AG09309 (cell line): ENCODE measurements at places on chromosomes 7 and 10.

DNA sequence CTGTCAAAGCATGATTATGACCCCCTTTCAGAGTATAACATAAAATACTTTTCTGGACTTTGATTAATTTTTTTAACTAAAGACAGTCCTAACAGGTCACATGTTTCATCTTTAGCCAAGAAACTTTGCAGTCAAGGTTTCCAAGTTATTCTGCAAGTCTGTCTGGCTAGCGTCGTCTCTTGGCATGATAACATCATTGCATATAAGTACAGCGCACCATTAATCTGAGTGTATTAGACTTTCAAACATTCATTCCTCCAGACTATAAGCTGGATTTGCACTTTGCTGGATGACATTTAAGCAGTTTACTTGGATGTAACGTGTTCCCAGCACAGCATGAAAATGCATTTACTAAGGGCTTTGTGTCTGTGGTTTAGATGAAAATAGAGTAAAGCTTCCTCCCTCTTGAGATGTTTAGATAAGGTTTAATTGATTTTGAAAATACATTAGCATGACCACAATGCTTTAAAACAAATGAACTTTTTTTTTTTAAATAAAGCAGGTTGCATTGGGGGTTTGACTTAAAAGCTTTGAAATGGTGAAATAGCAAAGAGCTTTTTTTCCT is 349.0 kb upstream of the MTPN start:
- no peak for DNase-seq

GRCh38 chr10:43126759-43127424 is 11.4 kb upstream of the CSGALNACT2 start:
- no peak for DNase-seq

DNA sequence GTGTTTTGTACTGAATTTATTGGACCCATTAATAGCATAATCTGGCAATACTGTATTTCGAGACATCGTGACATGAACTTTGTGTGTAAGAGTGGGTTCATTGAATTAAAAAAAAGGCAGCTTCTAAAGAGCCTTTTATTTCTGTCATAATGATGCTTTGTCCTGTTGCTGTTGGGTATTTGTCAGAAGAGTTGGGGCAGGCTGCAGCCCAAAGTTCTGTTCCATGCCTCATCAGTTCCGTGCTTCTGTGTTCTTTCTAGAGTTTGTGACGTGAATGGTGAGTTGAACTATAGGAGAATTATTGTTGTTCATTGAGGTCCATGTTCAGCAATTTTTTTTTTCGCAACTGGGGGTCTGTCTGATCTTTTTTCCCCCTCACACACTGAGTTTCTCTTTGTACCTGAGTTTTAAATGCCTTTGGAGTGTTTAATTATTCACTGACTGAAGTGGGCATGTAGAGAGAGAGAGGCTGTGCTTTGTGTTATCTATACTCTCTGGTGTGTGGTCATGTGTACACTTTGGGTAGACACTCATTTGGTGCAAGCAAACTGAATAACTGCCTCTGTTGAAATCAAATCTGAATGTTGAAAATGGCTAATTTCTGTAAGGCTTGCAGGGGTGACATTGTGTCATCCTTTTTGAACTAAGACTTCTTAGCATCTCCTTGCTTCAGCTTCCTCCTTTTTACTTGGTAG is 69.8 kb downstream of the ADD3 start:
- no peak for DNase-seq

DNA sequence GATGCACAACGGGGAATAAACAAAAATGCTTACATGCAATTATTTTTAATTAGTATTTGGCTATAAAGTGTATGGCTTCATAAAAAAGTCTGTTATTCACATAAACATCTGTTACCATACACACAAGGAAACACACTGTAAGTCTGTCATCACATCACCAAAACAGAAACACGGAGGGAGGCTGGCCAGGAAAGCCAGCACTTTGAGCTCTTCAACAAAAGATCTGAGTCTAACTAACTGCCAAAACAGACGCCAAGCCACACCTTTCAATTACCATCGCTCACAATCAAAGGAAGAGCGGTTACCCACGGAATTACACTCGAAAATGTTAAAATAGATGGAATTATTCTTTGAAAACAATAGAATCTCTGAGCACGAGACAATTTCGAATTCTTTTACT is 49.2 kb upstream of the MGMT start:
- DNase-seq: no peak

DNA sequence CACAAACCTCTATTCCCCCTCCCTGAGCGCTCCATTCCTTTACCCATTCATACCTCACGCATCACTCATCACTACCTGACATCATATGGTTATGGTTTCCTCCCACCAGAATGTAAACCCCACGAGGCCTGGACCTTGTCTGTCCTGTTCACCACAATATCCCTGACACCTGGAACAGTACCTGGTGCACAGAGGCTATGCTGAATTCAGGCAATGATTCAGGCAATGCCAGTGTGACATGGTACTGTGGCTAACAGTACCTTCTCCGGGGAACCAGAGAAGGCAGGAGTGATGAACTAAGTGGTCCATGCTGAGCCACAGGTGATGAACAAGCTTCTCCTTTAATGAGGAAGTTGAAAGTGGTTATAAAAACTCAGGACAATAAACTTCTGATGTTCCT is 202.5 kb upstream of the PLXNA4 start:
- DNase-seq: no peak

GRCh38 chr7:95669513-95669912 is 73.2 kb upstream of the PDK4 start:
- no peak for DNase-seq

DNA sequence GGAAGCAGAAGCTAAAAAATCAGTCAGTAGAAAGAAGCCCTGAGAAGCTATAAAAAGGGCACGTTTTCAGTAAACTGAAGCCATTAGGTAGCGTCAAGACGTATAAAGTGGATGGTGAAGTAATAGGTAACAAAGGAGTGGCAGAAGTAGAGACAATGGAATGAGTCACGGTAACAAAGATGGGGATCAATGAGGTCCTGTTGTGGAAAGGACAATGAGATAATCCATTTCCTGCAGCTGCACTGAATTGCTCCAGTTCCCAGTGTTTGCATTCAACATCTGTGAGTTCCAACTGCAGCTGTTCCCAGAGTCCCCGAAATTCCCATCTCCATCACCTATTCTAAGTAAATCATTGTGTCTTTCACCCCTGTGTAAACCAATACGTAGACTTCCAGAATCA is 4.8 kb upstream of the HYCC1 start:
- no peak for DNase-seq

- no peak for DNase-seq
Observed at GRCh38 chr7:24597014-24597413, 23.8 kb downstream of the PALS2 start.

- DNase-seq: no peak
Observed at GRCh38 chr7:107661865-107662379, 1.3 kb downstream of the SLC26A4 start.

DNA sequence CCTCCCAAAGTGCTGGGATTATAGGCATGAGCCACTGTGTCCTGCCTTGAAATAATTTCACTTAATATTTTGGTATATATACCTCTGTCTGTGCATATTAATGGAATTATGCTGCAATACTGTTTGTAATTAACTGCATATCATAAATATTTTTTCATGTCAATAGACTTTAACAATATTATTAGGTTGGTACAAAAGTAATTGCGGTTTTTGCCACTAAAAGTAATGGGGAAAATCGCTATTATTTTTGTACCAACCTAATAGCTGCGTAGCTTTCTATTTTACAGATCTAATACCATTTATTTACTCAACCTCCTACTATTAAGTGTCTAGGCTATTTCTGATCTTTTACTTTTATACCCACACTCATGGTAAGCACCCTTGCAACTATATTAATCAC is 3.9 kb upstream of the PDE6C start:
- no peak for DNase-seq

DNA sequence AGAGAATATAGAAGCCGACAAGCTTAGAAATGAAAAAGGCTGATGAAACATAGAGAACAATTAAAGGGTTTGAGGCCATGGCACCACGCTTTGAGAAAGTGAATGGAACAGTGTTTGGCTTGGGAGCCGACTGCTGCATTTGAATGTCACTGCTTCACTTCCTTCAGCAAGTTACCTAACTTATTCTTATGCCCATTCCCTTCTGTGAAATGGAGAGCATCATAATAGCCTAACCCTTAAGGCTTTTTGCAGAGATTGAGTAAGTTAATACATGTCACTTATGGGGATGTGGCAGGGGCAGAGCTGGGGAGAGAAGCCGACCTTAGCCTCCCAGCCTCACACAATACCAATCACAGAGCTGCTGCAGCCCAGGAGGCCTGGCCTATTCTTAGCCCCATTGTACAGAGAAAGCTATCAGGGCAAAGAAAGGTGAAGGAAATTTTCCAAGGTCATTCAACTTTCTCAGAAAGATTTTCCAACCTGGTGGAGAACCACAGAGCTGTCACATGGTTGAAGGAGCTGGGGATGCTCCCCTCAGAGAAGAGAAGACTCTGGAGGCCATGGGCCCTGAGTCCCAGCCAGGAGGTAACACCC is 186.0 kb upstream of the GDF10 start:
- no peak for DNase-seq

DNA sequence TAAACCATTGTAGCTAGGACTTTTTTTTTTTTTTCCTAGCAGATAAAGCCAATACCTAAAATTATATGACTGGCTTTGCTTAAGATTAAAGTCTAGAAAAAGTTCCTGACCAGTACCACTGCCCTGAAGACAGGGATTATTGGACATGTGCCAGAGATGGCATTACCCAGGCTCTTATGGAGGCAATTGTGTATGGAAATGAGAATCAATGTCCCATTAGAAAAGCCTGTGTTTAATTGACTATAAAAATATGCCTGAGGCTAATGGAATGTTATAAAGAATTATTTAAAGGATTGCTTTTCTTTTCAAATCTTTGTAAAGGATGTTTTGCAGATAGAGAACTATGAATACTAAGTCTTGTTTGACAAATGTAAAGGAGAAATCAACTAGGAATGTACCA is 196.7 kb downstream of the ANK3 start:
- no peak for DNase-seq

GRCh38 chr7:70660154-70660818 is 471.7 kb upstream of the GALNT17 start:
- DNase-seq: no peak

DNA sequence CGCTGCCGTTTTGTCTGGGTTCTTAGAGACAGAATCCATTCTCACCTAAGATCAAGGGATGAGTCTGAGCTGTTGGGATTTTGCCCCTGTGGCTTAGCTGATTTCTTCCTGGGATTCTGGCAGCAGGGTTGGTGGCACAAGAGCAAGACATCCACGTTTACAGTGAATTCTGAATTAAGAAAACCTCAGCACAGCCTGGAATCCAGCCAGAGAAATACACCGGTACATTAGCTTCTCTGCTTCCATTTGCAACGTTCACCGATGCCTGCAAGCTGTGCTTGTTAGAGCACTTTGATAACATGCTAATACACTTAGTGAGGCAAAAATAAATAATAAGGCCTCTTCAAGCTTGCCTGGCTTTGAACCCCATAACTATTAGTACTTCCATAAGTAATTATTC is 569.8 kb downstream of the CALN1 start:
- no peak for DNase-seq

DNA sequence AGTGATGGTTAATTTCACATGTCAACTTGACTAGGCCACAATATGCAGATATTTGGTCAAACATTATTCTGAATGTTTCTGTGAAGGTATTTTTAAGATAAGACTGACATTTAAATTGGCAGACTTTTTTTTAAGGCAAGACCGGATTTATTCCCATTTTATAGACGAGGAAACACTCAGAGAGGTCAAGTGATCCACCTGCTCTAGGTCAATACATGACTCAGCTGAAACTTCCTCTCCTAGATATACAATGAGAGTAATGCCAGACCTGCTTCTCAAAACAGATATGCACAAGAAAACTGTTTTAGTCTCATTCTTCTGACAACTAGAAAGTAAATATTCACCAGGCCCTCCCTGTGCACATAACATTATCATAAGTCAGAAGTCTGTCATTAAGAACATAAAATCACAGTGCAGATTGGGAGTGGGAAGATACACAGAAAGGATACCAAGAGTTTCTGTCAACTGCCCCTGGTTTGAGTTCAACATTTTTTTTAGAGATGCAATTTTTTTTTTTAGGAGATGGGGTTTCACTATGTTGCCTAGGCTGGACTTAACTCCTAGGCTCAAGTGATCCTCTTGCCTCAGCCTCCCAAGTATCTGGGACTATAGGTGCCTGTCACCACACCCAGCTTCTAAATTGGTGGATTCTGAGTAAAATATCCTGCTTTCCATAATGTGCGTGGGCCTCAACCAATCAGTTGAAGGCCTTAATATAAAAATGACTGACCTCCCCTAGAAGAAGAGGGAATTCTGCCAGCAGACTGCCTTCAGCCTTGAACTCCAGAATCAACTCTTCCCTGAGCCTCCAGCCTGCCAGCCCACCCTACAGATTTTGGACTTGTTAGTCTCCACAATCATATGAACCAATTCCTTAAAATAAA is 121.4 kb downstream of the ZFAND4 start:
- DNase-seq: no peak

DNA sequence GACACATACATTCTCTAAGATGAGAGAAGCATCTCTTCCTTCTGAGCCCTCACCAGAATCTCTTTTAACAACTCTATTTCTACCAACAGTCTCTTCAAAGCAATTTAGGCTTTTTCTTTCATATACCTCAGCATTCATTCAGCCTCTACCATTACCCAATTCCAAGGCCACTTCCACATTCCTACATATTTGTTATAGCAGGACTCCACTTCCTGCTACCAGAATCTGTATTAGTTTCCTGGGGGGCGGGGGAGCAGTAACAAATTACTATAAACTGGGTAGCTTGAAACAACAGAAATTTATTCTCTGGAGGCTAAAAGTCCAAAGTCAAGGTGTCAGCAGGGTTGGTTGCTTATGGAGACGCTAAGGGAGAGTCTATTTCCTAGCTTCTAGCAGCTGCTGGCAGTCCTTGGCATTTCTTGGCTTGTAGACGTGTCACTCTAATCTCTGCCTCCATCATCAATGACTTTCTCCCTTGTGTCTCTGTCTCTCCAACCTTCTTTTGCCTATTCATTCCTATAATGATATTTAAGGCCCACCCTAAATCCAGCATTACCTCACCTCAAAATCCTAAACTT is 7.4 kb downstream of the PRPS1L1 start:
- no peak for DNase-seq

GRCh38 chr10:51314481-51314880 is 240.2 kb downstream of the PRKG1 start:
- DNase-seq: no peak

- no peak for DNase-seq
Observed at GRCh38 chr7:906776-907157, 30.4 kb downstream of the GET4 start.

DNA sequence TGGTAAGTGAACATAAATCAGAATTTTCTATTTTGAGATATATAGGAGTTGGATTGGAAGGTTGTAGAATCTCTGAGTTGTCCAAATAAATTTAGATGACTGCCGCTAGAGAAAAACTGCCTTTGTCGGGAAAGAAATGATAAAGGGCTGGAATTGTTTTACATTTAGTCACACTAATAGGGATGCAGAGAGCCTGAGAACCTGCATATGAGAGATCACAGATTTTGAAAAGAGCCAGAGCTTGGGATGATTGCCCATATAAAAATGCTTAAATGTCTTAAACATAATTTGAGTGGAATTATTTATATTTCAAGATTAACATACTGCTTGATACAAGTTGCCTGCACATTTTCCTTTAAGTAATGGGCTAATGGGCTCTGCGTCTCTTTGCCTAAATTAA is 660.5 kb downstream of the NRG3 start:
- no peak for DNase-seq

GRCh38 chr7:23544913-23545354 is 13.2 kb upstream of the TRA2A start:
- no peak for DNase-seq
